ENCODE measurements at places on chromosomes 3 and 15.

GRCh38 chr3:122642935-122643334 lies 37.7 kb upstream of the PARP14 start:
- no peak for DNase-seq

- DNase-seq = peak; percentile 55
Measured at GRCh38 chr3:56923526-56924224, 121.9 kb upstream of the ARHGEF3 start.

GRCh38 chr3:10602769-10603768 lies 97.7 kb upstream of the ATP2B2 start:
- no peak for DNase-seq

GRCh38 chr15:100937171-100937570 lies 18.0 kb downstream of the LRRK1 start:
- DNase-seq = no peak

DNA sequence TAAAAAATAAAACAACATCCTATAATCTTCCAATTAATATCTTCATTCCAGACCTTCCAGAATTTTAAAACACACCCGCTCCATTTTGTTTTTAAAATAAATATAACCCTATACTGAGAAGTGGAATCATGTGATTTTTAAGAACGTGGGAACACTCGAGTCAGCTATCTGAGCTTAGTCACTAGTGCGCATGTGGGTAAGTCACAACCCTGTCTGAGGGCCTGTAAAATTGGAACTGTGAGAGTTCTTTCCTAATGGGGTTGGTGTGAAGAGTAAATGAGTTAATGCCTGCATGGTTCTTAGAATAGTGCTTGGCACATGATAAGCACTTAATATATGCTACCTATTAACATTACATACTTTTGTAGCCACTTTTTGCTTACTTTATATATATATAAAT lies 19.9 kb upstream of the POLR2M start:
- peak; percentile 75 for DNase-seq

- no peak for DNase-seq
Measured at GRCh38 chr3:105847452-105847851, 21.4 kb downstream of the CBLB start.

DNA sequence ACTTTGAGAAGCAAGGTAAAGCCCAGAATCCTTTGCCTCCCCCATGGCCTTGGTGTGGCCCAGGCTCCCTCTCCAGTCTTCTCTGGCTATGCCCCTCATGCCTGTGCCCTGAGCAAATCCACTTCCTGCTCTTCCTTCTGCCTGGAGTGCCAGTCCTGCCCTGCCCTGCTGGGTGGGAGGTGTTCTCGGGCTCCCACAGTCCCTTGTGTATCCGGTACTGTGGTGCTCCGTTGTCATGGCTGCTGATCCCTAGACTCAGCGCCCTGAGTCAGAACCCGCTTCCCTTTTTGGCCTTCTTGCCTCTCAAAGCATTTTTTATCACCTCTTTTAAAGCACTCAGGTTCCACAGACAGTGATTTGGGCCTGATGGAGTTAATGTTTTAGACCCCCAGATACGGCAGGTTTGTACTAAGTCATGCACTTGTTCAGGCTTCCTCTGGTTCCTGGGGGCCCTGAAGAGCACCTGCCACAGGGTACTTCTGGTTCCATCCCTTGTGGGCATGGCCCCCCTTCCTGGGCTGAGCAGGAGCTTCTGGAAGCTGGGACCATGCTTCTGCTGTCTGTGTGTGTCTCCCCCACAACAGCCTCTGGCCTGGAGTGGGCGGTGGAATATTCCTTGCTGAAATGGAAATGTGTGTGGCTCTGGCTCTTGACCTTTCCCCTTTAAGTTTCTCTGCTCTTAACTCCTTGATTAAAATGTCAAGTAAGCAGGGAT lies 29.6 kb upstream of the ADAMTS7 start:
- no peak for DNase-seq

- peak; percentile 52 for DNase-seq
Measured at GRCh38 chr3:172261054-172261453, 187.2 kb downstream of the GHSR start.

DNA sequence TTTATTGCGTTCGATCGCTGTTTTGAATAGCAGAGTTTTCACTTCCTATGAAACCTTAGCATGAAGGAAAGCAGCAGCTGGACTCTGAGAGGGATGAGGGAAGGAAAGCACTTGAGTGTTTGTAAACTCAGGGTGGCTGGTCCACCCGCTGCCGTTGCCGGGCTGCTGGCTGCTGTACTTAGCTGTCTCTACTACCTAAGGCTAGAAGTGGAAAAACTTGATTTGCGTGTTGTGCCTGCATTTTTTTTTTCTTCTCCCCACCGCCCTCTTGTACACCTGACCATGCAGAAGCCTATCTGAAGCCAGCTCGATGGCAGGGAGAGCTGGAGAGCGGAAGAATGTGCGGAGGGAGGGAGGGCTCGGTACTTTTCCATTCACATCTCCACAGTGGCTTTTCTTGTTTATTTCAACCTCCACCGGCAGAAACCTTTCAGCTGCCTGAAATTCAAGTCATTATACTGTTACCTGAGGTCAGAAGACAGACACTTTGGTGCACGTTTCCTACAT lies 4.8 kb upstream of the BCL6 start:
- peak; percentile 78 for DNase-seq

DNA sequence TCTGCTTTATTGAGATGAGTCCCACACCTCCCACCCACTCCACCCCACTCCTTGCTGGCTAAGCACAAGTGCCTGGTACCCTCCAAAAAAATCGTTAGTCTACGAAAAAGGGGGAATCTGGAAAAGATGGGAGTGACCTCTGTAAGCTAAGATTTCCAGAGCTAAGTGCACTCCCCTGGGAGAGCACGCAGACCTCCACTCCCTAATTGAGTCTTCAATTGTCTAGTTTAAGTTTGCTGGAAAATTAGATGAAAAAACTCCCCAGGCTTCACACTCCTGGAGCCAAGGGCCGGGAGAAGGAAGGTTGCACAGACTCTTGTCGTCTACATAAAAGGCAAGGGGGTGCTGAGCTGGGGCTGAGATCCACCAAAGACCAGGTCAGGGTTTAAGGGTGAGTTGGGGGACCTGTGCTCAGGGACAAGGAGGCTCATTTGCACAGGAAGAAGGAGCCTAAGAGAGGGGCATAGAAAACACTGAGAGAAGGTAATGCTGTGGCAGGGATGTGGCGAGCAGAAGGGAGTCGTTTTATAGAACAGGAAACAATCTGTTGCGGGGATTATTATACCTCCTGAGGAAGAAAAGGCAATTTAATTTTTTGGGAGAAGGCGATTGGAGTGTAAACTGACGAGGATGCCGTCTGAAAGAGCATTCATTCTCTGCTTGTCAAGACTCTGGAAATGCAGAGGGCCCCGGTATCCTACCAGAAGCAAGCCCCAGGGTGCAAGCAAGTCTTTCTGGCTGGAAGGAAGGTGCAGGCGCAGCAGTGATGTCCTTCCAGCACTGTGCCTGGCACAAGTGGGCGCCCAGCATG lies 126.5 kb upstream of the DLG1 start:
- DNase-seq = no peak

GRCh38 chr3:150062492-150062891 lies 91.8 kb upstream of the PFN2 start:
- DNase-seq = peak; percentile 74

GRCh38 chr3:20773320-20773984 lies 587.4 kb upstream of the SGO1 start:
- DNase-seq = no peak

- DNase-seq = peak; percentile 9
Measured at GRCh38 chr3:133896002-133896761, 500 bp upstream of the RAB6B start.

- DNase-seq = peak; percentile 91
Measured at GRCh38 chr3:143536817-143537535, 311.3 kb downstream of the SLC9A9 start.

Data from choroid plexus epithelial cell (primary cell).